ENCODE measurements at places on chromosomes 6 and 20.

DNA sequence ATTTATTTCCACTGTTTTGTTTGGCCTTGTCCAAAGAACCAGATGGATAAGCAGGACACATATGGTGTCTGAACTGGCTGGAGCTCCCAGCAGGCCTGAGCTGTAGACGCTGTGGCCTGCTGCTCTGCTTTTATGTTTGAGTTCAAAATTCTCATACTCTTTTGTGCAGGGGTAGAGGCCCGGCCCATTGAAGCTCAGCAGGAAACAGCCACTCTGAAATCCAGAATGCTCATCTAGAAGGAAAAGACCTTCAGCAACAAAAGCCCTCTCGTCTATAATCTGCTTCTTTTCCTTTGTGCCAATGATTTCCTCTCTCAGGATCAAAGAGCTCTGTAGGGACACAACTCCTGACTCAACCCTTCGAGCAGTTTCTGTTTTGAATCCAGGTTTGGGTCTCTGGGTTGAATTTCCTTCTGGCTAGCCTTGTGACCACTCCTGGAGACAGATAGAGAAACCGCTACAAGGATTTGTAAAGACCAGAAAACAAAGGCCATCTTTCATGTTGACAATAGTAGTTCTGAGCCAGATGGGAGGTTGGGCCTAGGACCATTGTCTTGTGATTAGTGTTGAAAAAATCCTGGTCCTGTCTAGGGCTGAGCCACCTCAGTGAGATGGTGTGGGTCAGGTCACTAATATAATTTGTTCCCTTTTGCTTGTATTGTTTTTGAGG is 446.7 kb downstream of the BCKDHB start:
- no peak for DNase-seq

GRCh38 chr6:13432526-13433184 is 54.7 kb downstream of the GFOD1 start:
- no peak for DNase-seq

- no peak for DNase-seq
Measured at GRCh38 chr6:780706-781105, 87.8 kb upstream of the EXOC2 start.

DNA sequence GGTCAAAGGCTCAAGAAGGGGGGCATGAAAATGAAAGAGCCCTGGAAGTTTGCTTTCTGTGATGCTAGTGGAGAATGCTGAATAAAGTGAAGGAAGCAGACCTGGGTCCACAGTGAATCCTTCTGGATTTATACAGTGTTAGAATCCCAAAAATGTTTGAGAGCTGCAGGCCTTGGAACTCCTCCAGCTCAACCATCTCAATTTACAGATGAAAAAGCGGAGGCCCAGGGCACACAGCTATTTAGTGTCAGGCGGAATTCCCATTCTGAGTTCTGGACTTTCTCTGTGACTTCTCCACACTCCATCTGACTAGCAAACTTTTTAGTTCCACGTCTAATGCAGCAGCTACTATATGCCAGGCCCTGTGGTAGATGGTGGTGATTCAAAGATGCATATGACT is 1.5 kb upstream of the PRSS35 start:
- DNase-seq = no peak

- no peak for DNase-seq
Measured at GRCh38 chr6:66628917-66629316, 921.9 kb upstream of the EYS start.

- no peak for DNase-seq
Measured at GRCh38 chr6:126824226-126824625, 294.2 kb upstream of the RSPO3 start.

- no peak for DNase-seq
Measured at GRCh38 chr6:17741507-17741906, 34.8 kb upstream of the NUP153 start.

GRCh38 chr20:52631469-52631868 is 340.7 kb upstream of the TSHZ2 start:
- no peak for DNase-seq

DNA sequence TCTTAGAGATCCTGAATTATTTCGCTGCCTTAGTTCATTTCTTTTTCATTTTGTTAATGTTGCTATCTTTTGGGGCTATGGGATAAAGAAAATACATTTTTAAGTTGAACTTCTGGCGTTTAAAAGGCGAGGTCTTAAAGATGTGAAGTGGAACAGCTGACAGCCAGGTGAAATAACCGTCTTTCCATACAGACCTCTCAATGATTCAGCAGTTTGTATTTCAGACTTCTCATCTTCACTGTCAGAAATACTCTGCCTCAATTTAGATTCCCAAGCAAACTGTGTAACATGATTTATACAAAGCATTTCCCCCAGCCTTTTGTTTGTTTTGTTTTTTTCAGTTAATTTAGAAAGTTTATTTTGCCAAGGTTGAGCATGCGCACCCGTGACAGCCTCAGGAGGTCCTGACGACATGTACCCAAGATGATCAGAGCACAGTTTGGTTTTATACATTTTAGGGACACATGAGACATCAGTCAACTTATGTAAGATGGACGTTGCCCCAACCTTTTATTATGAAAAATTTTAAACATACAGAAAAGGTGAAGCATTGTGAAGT is 40.0 kb downstream of the SLC9A8 start:
- no peak for DNase-seq

GRCh38 chr20:37681384-37682112 is 12.3 kb upstream of the CTNNBL1 start:
- DNase-seq = no peak

DNA sequence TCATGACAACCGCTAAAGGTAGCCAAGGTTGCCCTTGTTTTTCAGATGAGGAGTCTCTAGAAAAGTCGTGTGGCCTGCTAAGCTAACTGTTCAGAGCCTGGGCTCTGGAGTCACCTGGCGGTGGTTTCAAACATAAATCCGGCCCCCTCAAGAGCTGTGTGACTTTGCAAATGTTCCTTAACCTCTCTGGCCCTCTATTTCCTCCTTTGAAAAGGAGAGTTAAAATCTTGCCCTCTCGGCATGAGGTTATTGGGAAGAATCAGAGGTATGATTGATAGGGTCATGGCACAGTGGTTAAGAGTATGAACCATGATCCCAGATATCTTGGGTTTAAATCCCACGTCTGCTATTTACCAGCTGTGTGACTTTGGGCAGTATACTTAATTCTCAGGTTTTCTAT is 5.6 kb upstream of the LBP start:
- DNase-seq = no peak

DNA sequence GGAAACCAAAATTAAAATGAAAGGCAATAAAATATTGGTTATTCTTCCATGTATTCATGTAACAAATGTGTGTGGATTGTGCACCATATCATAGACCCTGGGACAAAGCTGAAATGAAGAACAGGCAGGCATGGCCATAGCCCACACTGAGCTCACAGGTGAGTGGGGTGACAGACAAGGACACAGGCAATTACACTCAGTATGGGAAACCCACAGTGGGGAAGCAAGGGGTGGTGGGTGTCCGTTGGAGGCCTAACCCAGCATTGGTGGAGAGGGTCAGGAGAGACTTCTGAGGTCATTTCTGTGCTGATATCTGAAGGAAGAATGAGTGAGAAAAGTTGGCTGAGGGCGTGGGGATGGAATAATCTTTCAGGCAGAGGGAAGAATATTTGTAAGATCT is 47.6 kb upstream of the MAP3K4 start:
- DNase-seq = no peak

GRCh38 chr20:60250251-60250650 is 292.0 kb downstream of the CDH26 start:
- DNase-seq = no peak

DNA sequence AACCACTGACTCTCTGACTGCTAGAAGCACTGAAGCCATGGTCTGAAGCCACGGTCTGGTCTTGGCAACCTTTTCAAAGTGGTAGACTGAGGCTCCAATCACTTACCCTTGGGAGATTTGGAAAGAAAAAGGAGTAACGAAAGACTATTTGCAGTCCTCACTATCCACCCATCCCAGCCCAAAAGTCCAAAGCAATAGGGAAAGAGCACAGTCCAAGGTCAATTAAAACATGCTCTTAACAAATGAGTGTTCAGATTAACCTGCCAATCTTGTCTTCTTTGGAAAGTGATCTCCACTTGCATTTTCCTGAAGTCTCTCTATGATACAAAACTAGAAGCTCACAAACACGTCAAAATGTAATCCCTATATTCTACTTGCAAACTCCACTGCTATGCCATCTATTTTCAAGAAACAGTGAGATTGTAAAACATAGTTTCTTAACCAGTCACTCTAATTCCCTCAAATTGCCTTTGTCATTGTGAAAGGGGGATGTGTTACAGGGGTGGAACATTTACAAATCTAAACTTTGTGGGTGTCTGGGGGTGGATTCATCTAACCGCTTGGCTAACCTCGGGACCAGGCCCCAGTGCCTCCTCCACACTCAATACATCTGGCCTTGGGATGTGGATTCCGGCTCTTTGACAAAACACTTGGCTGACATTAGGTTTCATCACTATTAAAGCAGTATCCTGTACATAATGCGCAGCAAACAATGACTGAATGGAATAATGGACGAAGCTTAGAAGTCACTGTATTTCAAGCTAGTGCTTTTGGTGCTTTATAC is 56.4 kb downstream of the B4GALT5 start:
- DNase-seq = no peak

GRCh38 chr6:11851387-11851786 is 72.8 kb upstream of the ADTRP start:
- DNase-seq = no peak

GRCh38 chr20:49768204-49769047 is 44.2 kb upstream of the SLC9A8 start:
- no peak for DNase-seq

- DNase-seq = no peak
Measured at GRCh38 chr6:155219299-155219698, 44.5 kb upstream of the CLDN20 start.

- no peak for DNase-seq
Measured at GRCh38 chr6:65110031-65110430, 597.0 kb downstream of the EYS start.

DNA sequence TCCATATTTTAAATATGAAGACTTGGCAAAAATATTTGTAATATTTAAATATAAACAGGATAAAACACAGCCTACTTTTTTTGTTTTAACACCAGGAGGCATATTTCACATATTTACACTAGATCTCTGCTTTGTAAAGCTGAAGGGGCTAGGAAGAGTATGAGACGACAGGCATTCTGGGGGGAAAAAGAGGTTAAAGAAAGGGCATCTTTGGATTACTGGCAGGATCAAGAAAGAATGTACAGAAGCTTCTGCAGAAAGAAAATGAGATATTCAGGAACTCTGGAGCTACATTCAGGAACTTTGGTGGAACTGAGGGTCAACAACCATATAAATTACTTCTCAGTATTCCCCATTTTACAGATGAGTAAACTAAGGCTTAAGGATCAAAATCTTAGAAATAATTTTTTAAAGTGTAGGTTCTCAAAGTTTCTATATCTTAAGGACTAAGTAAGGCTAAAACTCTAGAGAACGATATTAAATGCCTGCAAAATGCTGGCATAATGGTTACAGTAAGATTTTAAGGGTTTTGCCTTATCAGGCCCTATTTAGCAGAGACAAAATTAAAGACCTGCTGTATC is 156.5 kb downstream of the CDK19 start:
- DNase-seq = no peak
